ENCODE measurements at places on chromosomes 4 and X. TPM values are rescaled to one million over a fixed set of nuclear protein-coding genes. Genes with fewer than 3 reads are reported as not detected.

The SLC34A2 gene
- total RNA-seq, result 0.34 TPM

The KIAA1210 gene
- total RNA-seq, result 0.82 TPM

The BMP3 gene
- total RNA-seq, result 0.07 TPM

The RAB9B gene
- total RNA-seq, result 1.9 TPM

The S100P gene
- total RNA-seq, result 1.1 TPM

The ESX1 gene
- total RNA-seq, result not detected

The ACSL1 gene
- total RNA-seq, result 18.0 TPM

The CISD2 gene
- total RNA-seq, result 21.3 TPM

The MAGEB1 gene
- not detected for total RNA-seq

The EGF gene
- 1.0 TPM for total RNA-seq

The COQ2 gene
- total RNA-seq, result 7.3 TPM

The CT45A3 gene
- total RNA-seq, result not detected

The PDGFC gene
- total RNA-seq, result 83.5 TPM

The PROM1 gene
- total RNA-seq, result 13.7 TPM

The APBB2 gene
- total RNA-seq, result 63.5 TPM

The MAGEC2 gene
- total RNA-seq, result not detected

The JCHAIN gene
- 0.16 TPM for total RNA-seq

The RGN gene
- 1.2 TPM for total RNA-seq

- no peak for DNase-seq
These were observed 70.3 kb downstream of the IRS4 start for GRCh38 chrX:108666101-108666500.

DNA sequence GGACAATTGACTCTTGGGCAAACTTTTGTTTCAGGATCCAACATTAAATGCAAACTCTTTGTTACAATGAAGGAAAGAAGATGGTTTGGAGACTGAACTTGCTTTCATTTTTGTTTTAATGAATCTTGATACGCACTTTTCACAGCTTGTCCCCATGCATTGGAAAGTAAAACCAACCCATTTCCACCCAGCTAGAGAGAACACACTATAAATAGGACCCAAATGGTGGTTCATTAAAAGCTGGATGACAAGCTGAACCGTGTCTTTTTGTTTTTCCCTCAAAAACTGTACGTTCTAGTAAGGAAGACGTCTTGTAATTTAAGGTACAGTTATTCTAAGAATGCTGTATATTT lies 95.3 kb upstream of the EGFL6 start:
- no peak for DNase-seq

- DNase-seq, result no peak
These were observed 3.9 kb downstream of the TFDP3 start for GRCh38 chrX:133214301-133214700.

- no peak for DNase-seq
These were observed 86.1 kb downstream of the ADRA2C start for GRCh38 chr4:3852309-3852708.

DNA sequence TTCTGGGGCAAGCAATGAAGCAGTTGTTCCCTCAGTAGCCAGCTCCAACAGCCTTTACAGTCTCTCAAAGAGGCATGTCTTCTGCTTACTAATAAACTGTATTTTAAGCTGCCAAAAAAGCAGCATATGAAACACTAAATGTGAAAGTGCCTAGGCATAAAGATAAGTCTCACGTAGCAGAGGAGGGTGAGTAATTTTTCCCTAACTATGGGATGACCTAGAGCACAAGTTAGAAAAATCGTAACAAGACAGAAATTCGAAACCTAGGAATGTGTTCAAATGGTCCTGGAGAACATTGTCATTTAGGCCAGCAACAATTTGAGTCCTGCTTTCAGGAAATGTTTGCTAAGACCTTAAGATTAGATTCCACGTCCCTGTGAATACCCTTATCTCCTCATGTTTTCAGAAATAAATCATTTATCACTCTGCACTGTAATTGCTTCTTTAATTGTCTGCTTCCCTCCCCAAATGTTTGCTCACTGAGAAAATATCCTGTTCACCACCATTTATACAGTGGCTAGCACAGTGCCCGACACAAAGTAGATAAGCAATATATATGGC lies 222.2 kb downstream of the KCNIP4 start:
- no peak for DNase-seq

DNA sequence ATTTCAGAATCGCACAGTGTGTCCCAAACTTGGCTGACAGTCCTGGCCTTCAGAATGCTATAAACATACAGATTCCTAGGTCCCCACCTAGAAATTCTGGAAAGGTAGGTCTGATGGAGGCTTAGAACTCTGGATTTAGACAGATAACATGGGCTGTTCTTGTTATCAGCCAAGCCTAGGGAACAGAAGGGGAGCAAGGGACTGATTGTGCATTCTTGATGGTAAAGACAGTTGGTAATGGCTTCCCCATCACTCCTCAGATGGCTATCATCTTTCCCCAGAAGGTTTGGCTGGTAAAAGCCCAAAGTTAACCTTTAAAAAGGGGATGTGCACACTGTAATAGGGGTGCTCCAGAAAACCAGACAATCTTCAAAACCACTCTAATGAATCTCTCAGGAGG lies 35.7 kb downstream of the DIPK2B start:
- no peak for DNase-seq

GRCh38 chrX:106917830-106918500 lies 2.2 kb upstream of the CLDN2 start:
- DNase-seq, result no peak

DNA sequence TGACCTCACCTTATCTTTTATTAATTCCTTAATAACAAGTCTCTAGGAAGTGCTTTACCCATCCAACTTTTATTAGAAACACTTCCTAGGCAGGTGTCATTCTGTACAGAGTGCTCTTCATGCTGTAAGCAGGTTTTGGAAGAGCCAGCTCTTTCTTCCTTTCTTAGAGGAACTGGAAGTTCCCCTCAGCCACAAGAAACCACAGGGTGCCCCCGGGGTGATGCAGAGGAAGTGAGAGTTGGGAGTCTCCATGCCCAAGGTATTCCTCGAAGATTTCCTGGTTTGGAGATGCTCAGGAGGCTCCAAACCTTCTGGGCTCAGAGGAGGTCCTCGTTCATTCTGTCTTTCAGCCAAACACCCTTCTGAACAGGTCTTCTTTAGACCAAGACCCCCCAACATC lies 83.8 kb downstream of the EGF start:
- DNase-seq, result no peak

DNA sequence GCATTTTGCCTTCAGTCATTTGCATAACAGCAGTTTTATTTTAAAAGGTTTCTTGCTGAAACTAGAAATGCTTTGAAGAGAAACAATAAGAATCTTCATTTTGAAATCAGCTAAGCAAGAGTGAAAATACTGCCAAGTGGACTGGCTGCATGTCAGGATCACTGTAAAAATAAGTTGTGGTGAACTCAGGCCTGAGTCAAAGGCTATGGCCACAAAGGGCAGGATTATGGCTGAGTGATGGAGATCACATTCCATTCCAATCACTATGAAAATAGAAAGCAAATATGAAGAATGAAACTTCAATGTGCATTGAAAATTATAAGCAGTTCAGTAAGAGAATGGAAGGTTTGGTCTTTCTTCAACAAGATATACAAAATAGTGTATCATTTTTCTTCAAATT lies 224.5 kb downstream of the PCDH18 start:
- no peak for DNase-seq

DNA sequence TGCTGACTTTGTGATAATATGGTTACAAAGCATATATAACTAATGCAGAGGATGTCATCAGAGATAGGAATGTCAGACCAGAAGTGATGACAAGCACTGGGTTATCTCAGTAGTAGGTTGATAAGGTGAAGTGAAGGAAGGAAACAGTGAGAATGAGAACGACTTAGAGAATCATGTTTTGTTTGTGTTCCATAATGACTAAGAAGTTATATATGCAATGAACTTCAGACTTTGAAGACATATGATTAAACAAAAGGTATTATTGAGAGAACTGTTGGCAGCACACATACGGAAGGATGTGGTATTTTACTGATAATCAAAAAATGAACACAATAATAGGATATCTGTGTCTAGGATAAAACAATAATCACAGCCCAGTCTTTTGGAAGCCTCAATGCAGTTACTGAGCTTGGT lies 18.3 kb upstream of the HHIP start:
- no peak for DNase-seq

- no peak for DNase-seq
These were observed 25.5 kb downstream of the ADGRL3 start for GRCh38 chr4:61225656-61226055.

DNA sequence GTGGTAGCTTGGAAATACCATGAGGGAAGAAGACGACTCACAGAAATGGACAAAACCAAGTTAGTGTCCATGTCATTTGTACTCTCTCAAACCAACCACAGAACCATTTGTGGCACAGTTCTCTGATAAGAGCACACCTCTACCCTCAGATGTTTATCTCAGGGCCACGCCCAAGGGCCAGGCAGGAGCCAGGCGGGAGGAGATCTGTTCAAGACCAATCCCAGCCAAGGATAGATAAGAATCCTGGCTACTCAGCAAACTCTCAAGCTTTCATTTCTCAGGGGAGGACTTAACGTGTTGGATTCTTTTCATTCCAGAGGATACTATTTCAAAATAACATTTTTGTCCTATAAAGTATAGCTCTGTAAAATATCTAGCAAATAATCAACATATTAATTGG lies 95.0 kb downstream of the NYX start:
- DNase-seq, result no peak

- no peak for DNase-seq
These were observed 39.5 kb downstream of the SORBS2 start for GRCh38 chr4:185772391-185773093.

GRCh38 chr4:76897536-76898384 lies at the start of gene SOWAHB:
Gene SOWAHB (minus strand): TSS chr4:76898144. CDS start chr4:76897849, 295 bp downstream.
- peak; percentile 56 for DNase-seq

DNA sequence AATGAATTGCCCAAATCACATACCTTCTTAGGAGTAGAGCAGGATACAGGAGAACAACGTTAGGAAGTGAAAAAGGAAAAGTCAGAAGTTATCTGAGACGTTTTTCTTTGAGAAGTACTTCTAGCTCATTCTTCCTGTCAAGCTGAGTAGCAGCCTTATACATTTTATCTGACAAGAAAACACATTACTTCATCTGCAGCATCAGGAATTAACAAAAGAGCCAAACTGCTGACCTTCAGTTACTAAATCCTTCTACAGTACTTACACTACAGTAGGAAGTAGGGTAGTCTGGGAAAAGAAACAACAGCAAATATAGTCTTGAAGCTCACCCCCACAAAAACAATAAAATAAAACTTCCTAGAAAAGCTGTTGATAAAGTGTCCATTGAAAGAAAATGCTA lies 57.0 kb downstream of the ATP11C start:
- no peak for DNase-seq

GRCh38 chr4:144181391-144181790 lies 40.9 kb upstream of the GYPA start:
- no peak for DNase-seq

- DNase-seq, result no peak
These were observed 27.9 kb downstream of the CCDC149 start for GRCh38 chr4:24884902-24885301.

DNA sequence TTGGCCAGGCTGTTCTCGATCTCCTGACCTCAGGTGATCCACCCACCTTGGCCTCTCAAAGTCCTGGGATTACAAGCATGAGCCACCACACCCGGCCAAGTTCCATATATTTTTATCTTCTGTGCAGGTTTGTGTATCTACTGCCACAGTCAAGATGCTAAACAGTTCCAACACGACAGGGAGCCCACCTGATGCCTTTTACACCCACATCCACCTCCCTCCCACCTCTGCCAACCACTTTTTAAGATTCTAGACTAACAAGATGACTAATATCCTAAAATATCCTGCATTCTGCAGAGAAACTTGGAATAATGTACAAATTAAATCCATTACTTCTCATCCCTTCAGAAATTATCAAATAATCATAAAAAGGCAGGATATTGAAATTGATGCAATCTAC lies 19.3 kb upstream of the RPL34 start:
- DNase-seq, result no peak

GRCh38 chr4:154503598-154503997 lies 12.0 kb upstream of the DCHS2 start:
- DNase-seq, result no peak

DNA sequence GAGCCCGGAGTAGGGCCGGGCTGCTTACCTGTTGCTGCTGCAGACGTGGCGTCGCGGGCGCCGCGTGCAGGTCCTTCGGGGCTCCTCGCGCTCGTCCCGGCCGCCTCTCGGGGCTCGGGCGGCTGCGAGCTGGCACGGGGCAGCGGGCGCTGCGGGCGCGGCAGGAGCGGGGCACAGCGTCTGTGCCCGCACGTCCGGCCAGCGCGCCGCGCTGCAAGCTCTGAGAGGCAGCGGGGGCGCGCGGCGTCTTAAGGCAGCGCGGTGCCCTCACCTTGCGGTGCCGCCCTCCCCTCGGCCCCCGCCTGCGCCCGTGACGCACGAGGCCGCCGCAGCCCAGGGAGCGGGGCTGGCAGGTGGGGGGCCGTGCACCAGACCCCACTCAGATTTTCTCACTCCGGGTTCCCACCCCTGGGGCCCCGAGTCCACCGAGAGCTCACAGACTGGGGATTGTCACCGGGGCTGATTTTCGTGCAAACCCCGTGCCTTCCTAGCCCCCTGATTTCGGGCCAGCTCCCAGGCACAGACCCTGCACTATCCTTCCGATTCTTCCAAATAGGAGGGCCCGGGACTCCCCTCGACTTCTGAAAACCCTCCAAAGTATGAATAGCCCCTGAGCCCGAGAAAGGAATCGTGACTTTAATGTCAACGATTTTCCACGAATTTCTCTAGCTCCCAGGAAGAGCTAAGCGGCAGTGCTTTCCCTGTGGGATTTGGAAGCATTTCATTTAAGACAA lies at the start of gene GPR101:
TSS of gene GPR101 (minus strand) at position 222 of the 734 bp plus-strand sequence. CDS start 2,321 bp downstream, outside the sequence.
- no peak for DNase-seq

- no peak for DNase-seq
These were observed 137.7 kb downstream of the C4orf33 start for GRCh38 chr4:129233691-129234090.

GRCh38 chr4:78630615-78631014 lies 79.0 kb downstream of the ANXA3 start:
- DNase-seq, result no peak

GRCh38 chr4:94537921-94538628 lies 86.3 kb downstream of the PDLIM5 start:
- no peak for DNase-seq

DNA sequence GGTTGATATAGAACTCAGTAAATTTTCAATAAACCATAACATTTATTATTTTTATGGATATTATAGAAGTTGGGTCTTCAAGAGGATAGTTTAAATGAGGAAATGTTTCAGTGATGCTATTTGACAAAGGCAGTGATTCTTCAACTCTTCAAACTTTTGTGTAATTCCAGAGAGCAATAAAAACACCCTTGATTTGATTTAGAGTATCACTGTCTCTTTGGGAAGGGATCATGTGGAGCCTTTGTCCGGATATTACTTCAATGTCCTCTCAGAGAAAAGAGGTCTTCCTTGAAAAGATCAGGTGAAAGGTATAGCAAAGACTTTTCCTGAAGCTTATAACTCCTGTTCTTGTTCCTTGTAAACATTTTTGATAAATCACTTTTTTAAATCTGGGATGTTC lies 23.3 kb downstream of the GLRA3 start:
- no peak for DNase-seq

DNA sequence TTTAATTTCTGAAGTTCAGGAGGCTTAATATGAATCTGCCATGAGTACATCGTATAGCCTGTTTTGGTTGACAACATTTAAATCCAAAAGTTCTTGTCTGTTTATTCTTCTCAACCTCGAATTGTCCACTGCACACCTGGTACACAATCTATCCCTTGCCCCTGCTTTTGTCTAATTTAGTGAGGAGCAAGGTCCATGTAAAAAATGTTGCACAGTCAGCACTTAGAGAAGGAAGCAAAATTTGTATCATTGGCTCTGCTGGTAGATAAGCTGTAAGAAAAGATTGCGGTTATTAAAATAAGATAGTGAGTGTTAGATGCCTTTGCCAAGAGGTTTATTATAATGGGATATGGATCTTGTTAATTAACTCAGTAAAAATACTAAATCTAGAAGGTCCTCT lies 761.5 kb downstream of the RAPGEF2 start:
- no peak for DNase-seq

Measured in mesothelial cell of epicardium (in vitro differentiated cells).